Omental fat pad (tissue), 4 donors: ENCODE measurements at places on chromosomes 6 and 20. TPM values are rescaled to one million over a fixed set of nuclear protein-coding genes. Genes with fewer than 3 reads are reported as not detected.

Gene TRIM31
- not detected for total RNA-seq

GRCh38 chr6:53426667-53427270, 78.0 kb upstream of the ELOVL5 start:
- DNase-seq, result no peak

- no peak for DNase-seq
Observed at GRCh38 chr6:13810688-13811446, 3.5 kb downstream of the MCUR1 start.

Gene REPS1
- total RNA-seq, result 40.5 TPM

DNA sequence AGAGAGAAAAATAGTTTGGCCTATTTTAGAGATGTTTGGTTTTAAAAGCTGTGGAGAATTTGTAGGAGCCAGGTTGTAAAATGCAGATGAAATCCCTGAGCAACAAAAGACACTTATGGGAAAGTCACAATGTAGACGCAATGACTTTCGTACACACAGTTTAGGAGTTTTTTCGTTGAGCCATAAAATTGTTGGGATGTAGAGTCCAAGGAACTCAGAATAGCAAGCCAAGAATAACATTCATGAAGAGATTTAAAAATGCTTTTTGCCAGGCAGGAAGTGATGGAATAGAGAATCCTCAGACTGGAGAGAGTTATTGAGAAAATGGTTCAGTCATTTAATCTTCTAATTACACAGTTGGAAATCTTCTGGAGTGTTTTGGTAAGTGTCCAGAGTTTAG, 11.5 kb upstream of the PROKR2 start:
- DNase-seq, result no peak

- DNase-seq, result no peak
Observed at GRCh38 chr6:140078561-140079125, 704.2 kb upstream of the CITED2 start.

Gene PNRC1
- 272 TPM for total RNA-seq
